Activated T-helper 1 cell treated with Interleukin-2 at 50 U/mL for 16 hours (primary cell): ENCODE measurements at places on chromosomes 4 and X.

- no peak for DNase-seq
Observed at GRCh38 chrX:19174401-19175025, 52.2 kb upstream of the ADGRG2 start.

DNA sequence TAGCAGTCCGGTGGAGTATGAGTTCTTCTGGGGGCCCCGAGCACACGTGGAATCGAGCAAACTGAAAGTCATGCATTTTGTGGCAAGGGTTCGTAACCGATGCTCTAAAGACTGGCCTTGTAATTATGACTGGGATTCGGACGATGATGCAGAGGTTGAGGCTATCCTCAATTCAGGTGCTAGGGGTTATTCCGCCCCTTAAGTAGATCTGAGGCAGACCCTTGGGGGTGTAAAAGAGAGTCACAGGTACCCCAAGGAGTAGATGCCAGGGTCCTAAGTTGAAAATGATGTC is 852 bp downstream of the MAGEH1 start:
- no peak for DNase-seq

DNA sequence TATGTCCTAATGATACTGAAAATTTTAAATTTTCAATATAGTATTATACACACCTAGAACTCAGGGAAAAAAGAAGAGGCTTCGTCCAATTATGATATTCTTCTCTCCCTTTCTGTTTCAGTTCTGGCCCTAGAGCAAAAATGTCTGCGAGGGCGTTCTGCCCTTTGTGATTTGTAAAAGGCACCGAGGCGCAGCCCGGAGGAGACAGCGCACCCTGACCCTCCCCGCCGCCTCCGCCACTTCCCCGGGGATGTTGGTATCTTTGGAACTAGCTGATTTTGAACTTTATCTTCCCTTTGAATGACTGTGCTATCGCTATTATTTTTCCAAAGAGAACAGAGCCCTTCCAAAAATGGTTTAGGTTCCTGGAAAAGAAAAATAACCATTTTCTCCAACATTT is 173.2 kb upstream of the FAM9B start:
- DNase-seq = no peak

DNA sequence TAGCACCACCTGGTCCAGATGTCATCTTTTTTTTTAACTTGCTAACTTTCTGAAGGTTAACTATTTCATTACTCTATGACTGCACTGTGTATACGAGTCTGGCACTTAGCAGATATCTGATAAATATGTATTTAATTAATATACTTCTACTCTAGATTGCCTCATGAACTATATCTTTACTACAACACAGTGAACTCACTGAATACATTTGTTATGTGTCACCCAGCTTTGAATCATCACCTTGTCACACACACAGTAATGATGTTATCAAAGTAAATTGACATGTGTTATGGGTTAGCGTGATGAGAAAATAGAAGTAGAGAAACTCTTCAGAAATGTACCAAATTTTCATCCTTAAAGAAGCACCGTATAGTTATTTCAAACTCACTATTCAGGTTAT is 419.3 kb upstream of the ADGRL3 start:
- no peak for DNase-seq

GRCh38 chrX:10984213-10984612 is 126.9 kb upstream of the HCCS start:
- no peak for DNase-seq

DNA sequence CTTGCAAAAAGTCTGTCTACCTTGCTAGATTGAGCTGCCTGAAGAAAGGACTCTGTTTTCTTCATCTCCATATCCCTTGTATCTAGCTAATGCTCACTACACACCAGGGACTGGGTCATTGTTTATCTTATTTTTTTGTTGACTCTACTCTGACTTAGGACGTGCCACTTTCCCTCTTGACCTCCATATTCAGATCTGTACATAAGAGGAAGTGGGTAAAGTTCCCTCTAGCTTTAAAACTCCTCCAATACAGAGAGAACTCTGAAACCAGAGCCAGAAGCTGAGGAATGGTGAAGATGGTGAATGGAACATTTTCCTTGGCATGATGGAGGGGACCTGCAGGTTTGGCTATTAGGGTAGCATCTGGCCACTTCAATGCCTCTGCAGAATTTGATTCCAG is 2026.1 kb upstream of the TENM3 start:
- no peak for DNase-seq

DNA sequence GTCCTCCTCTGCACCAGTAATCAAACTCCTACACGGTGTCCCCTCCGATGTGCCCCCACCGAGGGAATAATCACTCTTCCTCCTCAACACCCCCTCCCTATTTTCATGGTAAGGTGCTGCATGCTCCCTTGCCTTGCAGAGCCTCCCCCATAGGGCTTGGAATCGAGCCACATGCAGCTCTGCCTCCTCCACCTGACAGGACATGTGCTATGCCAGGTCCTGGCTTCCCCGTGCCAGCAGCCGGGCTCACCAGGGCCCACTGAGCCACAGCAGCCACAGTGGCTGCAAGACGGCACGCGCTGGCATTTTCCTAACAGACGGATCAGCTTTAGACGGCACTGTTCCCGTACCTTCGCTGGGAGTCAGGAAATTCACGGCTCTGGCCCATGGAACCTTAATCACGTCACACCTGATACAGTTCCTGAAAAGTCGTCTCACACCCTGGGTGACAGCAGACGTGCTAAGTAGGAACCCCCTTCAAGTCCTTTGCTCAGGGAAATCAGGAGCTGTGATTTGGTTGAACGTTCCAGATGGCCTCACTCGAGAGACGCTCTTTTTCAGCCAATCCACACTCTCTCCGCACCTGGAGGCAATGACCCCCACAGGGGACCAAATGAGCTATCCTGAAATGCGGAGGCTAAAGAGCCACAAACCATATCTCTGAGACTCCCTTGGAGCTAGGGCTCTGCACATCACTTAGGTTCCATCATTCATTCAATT is 63.2 kb downstream of the JAKMIP1 start:
- no peak for DNase-seq

DNA sequence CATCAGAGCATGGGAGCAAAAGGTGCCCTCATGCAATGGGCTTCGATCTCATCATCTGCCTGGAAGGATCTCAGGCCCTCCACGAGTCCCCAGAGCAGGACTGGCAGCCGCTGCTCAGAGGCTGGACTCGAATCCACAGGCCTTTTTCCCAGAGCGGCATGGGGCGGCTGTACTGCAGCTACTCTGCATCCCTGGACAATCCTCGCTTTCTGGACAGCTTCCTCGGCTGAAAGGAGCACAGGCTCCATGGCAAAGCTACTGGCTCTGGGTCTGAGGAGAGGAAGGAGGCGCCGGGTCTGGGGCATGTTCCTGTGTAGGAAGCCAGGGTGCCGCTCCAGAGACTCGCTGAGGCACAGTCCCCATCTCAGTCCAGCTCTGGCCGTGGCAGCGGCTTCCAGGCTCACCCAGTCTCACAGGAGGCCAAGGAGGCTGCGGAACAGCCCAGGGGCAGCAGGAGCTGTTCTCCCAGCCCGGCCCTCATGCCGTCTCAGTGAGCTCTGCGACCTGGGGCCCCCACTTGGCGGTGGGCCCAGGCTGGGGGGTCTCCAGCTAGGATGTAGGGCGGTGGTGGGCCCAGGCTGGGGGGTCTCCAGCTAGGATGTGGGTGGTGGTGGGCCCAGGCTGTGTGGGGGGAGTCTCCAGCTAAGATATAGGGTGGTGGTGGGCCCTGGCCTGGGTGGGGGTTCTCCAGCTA is 2.7 kb upstream of the SPON2 start:
- no peak for DNase-seq

DNA sequence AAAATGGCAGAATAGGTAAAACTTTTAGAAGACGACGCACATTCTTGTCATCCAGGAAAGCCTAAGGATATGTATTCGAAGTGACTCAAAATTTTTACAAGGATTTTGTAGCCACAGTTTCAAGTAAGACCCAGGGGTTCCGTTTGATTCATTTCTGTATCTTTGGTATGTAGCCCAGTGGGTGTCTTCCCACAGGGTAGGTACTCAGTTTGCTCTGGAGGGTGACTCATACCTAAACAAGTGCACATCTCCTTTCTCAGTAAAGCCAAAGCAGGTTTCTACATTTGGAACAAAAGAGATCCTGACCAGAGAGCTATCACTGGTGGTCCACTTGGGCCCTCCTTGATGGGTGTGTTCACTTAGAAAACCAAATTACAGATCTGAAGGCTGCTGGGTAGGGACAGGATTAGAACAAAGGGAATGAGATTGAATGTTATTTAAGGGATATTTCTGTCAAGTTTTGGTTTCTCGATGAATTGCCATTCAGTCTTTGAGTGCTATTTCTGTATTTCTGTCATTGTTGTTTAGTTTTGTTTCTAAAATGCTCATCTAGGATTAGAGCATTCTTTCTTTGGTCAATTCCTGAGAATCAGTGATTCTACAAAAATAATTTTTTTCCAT is 56.1 kb downstream of the PLS3 start:
- DNase-seq = no peak

DNA sequence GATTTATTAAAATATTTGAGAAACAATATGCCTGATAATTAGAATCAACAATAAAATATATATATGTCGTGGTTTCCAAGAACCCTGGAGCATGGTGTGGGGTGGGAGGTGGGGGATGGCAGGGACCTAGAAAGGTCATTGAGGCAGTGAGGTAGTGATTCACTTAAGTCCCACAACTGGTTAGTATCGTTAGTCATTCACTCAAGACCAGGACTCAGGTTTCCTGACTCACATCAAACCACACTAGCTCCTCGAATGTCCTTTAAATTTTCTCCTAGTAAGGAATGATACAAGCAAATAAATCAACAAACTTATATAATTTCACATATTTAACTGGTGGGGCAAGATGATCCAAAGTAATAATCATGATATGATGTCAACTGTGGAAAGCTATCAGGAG is 158.8 kb upstream of the AADAT start:
- no peak for DNase-seq

GRCh38 chrX:150837845-150838244 is 60.6 kb downstream of the CD99L2 start:
- no peak for DNase-seq

DNA sequence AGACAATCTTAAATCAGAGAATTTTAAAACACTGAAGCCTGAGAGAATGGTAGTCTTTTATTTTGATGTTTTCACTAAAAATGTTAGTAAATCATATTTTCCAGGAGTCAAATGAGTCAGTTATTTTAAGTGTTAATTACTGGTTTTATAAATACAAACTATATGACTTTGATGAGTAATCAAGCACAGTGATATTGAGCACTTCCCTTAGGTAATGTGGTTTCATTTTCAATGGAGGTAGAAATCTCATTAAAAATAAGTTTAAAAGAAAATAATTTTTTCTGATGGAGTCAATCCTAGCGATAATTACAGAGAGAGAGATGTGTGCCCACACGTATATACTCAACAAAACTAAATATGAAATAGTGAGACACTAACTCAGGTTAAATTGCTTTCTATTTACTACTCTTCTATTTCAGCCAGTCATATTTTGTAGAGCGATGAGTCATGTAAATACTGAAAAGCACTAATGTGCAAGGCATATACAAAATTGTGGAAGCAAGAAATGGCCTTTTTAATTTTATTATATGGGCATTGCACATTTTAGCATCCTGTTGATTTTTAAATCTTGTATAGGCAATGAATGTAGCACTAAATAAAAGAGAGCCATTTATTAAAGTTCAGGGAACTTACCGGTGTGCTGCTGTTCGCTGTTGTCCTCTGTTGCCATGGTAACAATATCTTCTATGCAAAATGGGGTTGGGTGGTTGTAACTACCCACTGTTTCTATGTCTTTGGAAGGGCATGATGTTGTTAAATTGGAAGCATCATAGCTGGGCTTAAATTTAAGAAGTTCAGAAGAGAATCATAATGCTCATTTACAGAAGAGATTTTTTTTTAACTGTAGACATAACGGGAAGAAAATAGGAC is 513.7 kb downstream of the TLL1 start:
- no peak for DNase-seq

DNA sequence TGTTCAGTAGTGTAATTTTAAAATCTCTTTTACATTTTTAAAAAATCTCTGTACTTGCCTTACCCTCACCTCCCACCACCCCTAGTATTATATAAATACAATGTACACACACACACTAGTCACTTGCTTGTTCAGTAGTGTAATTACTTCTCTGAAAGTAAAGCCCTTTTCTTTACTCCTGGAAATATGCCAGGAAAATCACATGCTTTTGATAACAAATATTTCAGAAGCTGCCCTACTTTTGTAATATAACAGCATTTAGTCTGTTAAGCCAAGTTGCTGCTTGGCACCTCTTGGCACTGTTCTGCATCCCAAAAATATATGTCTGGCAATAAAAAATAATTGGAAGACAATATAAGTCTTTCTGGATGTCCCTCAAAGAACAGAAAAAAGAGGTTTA is 172.8 kb upstream of the APOOL start:
- no peak for DNase-seq

DNA sequence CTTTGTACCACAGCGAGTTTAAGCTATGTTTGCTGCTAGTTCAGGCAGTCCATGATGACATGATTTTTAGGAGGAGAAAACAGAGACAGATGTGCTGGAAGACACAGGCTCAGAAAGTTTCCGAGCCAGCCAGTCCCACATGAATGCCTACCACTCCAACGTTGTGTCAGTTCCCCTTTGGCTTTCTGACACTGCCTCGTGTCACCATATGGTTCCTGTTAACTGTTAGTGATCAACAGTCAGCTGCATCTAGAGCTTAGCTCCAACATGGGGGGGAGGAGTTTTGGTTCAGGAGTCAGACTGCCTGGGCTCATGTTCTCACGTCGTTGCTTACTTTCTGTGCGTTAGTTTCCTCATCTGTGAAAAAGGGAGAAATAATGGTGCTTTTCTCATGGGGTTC is 343.7 kb downstream of the MID1IP1 start:
- DNase-seq = no peak

DNA sequence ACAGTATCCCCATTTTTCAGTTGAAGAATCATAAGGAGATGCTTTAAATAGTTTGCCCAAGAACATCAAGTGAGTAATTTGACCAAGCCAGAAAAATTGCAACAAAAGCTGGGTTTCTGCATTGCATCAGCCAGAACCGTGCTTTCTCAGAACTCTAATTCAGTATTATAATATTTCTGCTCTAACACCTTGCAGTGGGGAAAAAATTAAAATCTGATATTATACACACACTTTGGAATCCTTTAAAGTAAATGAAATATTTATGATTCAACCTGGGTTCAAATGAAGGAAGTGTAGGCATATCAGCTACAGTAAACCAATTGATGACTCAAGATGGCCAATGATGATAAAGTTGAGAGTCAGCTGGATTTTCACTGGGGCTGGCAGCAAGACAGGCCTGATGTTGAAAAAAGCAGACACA is 387.6 kb upstream of the ZFP42 start:
- DNase-seq = no peak

- no peak for DNase-seq
Observed at GRCh38 chrX:14027036-14027435, 2.7 kb downstream of the GEMIN8 start.

- no peak for DNase-seq
Observed at GRCh38 chrX:8591501-8591900, 126.9 kb downstream of the VCX3B start.
